ENCODE measurements at places on chromosomes 6 and 20.

GRCh38 chr6:106533054-106533453 lies 96.2 kb downstream of the RTN4IP1 start:
- DNase-seq: no peak

DNA sequence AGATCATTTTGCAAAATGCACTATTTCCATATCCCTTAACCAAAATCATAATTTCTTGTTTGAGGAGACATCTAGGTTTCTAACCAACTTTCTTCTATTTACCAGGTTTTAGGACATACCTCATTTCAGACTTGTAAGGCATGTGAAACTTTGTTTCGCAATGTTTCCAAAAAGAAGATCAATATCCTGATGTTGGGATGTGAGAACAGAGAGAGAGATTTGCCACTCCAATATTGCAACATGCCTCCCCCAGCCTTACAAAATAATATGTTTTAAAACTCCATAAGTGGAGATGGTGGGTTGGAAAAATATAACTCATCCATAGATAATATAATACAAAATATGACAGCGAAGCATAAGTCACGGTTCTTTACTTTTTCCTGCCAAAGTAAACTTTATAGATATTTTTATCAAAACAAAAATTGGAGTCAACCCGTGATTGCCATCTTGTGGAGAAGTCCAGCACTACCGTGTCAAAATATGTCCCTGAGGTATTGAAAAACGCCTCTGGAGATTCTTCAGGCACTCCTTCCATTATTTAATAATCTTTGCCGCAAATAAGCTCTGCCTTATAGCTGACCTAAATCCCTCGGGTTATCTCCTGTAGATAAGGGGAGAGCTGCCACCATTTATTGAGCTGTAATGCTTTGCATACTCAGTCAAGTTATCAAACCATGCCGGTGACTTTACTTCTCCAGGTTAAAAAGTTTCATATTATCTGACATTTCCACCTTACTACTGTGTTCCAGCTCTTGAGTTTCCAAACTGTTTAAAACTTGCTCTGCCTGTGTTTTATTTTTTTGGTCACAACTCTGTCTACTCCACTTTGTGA lies 534.2 kb downstream of the HACE1 start:
- peak; percentile 33 for DNase-seq

- no peak for DNase-seq
Observed at GRCh38 chr20:54645445-54646155, 170.2 kb downstream of the DOK5 start.

- DNase-seq: peak; percentile 57
Observed at GRCh38 chr6:2977799-2978590, 6.6 kb upstream of the SERPINB6 start.

GRCh38 chr20:50001784-50002311 lies 19.1 kb downstream of the SNAI1 start:
- no peak for DNase-seq

DNA sequence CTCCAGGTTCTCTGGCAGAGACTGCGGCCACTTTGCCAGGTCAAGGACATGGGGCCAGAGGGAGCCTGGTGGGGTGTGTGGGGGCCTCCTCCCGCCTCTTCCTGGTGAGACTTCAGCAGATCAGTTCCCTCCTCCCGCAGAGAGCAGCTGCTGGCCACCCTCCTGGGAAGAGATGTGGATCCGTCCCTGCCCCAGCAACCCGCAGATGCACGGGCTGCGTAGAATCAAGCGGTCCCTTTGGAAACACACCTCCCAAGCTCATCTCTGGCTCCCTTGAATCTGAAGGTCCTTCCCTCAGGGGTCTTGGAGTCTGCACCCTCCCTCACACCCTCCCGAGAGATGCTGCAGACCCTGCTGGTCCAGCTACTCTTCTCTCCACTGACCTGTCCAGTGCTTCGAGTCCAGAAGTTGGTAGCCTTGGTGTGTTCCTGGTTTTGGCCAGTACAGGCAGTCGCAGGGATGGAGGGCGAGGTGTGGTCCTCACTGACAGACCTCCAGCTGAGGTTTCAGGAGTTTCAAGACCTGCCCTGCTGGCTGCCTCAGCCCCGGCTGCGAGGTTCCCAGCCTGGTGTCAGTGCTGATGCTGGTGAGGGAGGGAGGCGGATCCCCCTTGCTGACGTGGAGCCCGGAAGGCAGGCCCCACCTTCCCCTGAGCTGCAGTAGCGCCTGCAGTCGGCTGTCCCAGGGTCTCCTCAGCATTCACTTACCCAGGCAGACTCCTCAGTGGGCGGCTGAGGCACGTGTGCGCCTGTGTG lies at the start of gene NPBWR2:
Gene NPBWR2, minus strand, starts transcription at position 585 of the 755 bp plus-strand sequence. CDS start 734 bp downstream, outside the sequence.
- no peak for DNase-seq

- no peak for DNase-seq
Observed at GRCh38 chr6:44558832-44559251, 171.3 kb downstream of the CDC5L start.

DNA sequence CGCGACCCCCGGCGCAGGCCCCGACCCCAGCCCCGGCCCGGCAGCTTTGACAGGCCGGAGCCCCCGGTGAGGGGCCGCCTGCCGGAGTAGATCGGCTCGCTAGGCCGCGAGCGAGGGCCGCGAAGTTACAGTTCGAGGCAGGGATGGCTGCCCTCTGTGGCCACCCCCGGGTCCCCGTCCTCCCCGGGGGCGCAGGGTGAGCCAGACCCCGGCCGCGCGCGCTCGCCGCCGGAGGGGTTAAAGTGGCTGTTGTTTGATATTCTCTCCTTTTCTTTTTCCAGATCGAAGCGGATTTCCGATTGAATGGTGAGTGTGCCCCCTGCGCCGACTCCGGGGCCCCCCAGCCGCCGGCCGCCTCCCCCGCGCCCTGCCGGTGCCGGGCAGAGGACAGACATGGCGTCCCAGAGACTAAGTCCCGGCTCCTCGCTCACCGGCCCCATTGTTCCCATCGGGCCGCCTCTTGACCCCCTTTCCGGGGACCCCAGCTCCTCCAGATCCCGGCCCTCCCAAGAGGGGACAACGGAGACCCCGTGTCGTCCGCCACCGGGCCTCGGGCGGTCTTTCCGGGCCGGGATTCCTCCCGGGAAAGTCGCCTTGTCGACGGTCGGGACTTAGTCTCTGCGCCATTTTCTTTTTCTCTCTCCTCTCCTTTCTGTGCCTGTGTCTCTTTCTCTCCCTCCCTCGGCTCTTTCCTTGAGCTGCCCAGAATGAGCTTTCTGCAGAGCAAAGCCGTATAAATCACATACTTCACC lies 704 bp downstream of the TOP1 start:
- DNase-seq: peak; percentile 69

- DNase-seq: peak; percentile 80
Observed at GRCh38 chr6:28985462-28986164, 19.5 kb downstream of the ZNF311 start.

DNA sequence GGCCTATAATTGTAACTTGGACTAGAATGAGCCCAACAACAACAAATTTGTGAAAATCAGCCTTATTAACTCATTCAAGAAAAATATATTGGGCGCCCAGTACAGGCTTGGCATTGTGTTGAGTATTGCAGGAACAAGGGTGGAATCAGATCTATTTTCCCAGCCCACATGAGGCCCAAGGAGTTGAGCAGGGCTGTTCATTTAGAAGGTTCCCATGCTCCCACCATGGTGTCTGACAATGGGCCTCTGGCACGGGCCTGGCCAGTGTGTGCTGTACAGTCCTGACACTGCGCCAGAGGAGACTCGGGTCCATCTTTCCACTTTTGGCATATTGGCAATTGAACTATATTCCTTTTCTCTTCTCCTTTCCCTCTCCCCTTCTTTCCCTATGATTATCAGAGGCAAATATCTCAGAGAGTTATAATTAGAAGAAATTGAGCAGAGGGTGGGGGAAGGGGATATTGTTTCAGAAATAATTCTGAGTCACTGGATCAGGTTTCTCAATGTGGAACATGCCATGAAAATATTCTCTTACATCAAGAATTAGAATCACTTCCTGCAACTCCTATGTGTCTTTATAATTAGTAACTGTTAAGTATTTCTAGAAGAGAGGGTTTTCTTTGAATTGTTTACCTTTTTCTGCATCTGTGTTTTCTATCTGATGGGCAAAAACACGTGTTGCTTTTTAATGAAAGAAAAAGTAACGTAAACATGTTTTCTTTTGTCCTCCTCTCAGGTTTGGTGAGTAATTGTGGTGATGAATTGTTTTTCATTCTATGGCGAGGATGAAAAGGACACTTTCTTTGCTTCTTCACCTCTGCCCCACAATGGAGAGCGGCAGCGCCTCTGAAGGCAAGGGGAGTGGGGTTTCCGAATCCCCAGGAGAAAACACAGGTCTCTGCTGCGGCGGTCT lies 209.4 kb downstream of the FOXA2 start:
- DNase-seq: peak; percentile 6

DNA sequence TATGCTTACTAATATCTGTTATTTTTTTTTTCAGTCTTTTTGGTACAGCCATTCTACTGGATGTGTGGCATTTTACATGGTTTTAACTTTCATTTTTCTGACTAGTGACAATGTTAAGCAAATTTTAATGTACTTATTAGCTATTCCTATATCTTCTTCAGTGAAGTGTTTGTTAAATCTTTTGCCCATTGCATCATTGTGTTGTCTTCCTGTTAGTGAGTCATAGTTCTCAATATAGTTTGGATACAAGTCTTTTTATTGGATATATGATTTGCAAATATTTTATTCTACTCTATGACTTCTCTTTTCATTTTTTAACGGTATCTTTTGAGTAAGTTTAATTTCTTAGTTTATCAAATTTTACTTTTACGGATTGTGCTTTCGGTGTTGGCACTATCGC lies 519.4 kb downstream of the CDKAL1 start:
- DNase-seq: peak; percentile 27

- no peak for DNase-seq
Observed at GRCh38 chr6:9420316-9421015, 985.1 kb upstream of the SLC35B3 start.

DNA sequence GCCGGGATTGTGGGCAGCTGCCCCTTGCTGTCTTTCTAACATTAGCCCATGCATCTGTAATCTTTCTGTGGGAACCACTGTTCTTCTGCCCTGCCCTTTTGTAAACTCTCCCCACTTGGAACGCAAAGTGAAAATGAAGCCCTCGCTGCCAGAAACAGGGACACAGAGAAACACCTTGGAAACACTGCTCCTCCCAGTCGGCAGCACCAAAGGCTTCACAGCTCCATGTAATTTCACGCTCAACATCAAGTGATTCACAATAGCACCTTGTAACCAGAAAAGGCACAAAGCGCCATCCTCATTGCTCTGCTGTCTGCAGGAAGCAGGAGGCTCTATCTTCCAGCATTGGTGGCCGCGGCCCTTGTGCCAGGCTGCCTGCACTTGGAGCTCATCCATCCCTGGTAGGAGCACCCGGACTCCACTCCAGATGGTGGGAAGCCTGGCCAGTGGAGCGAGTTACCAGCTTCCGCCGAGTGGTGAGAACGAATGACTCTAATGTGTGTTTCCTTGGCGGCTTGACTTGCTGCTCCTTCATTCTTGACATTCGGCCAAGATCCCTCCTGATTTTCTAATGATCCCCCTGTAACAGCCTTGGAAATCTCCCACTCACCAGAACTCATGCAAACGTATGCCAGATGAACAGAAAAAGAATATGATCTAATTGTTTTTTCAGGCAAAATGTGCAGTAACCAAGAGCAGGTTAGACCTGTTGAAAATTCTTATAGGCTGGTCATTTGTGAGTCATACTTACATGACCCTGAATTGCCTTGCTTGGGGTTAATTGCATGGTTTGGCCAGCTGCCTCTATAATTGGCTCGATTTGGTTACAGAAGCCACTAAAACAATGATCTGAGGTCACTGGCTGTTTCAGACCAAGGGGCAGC lies 169.1 kb upstream of the CDYL start:
- no peak for DNase-seq

GRCh38 chr20:48824830-48825565 lies 2.8 kb downstream of the PREX1 start:
- peak; percentile 35 for DNase-seq

GRCh38 chr6:73248192-73248903 lies 14.6 kb downstream of the KHDC1 start:
- no peak for DNase-seq

DNA sequence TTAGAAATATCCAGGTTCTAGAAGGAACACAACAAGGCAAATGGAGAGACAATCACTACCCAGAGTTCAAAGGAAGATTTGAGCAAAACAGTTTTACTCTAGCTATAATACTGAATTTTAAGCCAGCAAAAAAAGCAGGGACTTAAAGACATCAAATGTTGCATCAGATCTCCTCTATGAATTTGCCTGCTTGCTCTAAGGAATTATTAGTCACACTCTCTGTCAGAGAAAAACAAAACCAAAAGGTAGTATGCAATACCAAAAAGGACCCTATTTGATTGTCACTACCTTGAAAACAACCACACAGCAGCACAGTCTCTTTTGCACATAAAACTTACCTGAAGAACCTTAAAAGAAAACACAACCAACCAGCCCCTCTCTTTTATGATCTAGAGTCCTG lies 46.3 kb downstream of the BTBD9 start:
- no peak for DNase-seq

DNA sequence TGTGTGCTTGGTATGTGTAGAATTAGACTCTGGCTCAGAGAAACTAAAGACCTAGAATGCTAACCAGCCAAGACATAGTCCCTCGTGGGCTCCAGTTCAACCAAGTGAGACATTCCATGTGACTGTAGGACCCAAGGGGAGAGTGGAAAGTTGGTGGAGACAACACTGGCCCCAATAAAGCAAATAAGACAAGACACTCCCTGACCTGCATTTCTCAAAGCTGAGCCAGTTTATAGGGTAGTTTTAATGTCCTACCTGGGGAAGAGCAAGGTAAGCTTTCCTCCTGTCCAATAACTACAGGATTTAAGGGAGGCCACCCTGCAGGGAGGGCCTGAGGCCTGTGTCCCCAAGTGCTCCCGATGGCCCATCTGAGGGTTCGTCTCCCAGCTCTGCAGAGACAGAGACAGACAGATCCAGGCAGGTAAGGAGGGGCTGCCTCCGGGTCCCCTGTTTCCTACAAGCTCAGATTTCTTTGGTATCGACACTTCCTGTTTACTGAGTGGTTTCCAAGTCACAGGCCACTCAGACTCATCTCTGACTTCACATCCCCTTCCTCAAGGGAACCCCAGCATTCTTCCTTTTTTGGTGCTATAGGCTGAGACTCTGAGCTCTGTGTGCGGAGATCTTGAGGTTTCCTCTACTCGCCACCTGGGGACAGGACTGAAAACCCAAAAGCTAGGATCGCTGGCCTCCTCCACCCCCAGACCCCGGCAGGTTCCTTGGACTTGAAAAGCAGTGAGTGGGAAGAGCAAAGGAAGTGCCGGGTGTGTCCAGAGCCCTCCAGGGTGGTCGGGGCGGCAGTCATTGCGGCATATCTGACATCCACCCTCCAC lies 92.4 kb downstream of the PRND start:
- DNase-seq: peak; percentile 91

GRCh38 chr20:57346477-57346876 lies 4.6 kb upstream of the RAE1 start:
- peak; percentile 84 for DNase-seq

DNA sequence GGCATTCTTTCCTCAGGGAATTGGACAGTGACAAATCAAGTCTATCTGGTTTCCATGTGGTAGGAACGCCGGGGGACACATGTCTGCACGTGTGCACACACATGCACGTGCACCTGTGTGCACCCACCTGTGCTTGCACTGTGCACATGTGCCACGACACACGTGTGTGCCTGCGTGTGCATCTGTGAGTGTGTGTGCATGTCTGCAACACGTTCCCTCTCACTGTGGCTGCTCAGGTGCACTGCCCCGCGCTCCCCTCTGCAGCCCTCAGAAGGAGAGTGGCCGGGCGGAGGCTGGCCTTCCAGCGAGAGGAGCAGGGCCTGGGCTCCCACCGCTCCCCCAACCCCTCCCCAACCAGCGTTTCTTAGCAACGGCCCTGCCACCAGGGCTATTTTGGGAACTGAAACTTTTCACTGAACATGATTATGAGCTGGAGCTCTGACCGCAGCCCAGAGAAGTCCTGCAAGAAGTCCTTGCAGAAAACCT lies 147.8 kb downstream of the PHACTR3 start:
- DNase-seq: peak; percentile 84

Measured in suppressor macrophage treated with lipopolysaccharide for 1 hour (primary cell).